ENCODE measurements at places on chromosomes 5 and 9.

DNA sequence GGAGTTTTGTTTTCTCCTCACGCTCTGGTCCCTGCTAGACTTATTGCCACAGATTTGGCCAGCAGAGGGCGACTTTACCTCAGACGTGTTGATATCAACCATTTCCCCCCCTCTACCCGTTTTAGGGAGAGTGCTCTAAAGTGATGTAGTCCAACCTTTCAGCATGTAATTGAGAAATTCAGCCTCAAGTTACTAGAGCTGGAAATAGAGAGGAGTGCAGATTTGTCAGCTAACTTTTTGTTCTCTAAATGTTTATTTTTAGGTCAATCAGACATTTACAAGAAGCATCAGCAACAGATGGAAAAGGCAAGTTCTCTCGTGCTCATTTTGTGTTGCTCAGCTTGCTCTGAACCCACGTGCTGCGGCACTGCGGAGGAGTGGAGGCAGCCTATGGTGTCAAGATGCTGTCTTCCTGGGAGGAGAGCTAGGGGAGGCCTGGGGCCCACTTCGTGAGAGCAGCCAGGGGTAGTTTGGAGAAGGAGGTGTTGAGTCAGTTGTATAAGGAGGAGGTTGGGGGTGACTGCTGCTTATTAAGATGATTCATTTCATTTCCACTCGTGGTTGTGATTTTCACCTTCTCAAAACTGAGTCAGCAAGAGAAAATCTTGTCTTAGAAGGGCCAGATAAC lies 53.6 kb downstream of the GPR107 start:
- DNase-seq, result no peak

DNA sequence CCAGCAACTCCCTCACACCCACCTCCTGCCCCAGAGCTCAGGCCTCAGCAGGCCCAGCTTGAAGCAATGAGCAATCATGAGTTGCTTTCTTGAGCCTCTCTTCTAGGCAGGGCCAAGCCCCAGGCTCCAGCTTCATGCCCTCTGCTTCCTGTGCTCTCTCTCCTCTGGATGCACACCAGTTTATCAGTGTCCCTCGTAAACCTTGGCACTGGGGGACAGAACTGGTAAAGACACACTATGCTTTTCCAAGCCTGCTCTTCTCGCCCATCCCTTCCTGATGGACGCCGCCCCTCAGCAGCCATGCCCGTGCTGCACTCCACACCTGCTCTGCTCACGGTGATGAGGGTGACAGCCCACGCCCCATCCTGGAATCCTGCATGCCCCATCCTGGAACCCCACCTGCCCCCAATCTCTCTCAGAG lies 49.4 kb upstream of the ORM1 start:
- DNase-seq, result no peak

GRCh38 chr9:21750021-21750735 lies 52.3 kb upstream of the MTAP start:
- DNase-seq, result no peak

DNA sequence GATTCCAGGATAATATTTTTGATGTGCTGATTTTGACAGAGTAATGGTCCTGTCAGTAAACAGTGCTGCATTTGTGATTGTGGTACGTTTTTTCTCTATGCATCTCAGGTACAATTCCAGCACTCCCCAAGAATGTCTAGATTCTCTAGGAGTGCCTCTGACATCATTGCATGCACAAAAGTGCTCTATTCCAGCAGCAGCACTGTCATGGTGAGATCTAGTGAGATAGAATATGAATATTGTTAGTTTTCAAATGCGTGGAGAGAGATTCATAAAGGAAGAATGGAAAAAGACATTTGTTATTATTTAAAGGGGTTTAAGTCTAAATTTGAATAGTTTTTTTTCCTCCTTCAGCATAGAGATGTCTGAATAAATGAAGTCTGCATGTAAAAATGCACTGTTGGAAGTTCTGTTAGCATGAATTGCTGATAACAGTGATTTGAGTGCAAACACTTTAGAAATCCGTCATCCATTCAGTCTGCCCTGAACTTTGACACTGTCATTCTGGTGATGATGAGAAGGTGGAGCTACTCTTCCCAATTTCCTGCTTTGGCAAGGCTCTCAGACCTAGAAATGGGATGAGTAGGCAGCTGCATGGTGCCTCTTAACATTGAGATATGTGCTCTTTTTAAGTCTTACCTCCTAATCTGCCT lies 84.6 kb downstream of the GAPVD1 start:
- DNase-seq, result no peak

GRCh38 chr5:58491216-58491892 lies at the start of gene GAPT:
TSS of gene GAPT (plus strand) at chr5:58491435. CDS start at chr5:58494537, 3,102 bp downstream.
- DNase-seq, result no peak

DNA sequence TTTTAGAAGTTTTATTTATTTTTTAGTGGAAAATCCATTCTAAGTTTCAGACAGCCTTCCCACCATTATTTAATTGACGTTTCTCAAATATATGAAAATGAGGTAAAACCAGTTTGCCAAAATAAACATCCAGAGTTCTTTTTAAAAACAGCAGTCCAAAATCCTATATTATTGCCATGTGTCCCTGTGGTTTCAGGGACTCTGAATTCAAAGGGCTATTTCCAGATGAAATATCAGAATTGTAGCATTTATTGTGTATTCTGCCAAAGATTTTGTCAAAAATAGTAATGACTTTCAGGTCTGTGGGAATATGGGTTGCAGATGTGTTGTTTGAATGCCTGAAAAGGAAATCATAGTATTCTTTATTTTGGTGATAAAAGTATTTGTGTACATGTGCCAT lies 41.6 kb downstream of the XRCC4 start:
- DNase-seq, result no peak

DNA sequence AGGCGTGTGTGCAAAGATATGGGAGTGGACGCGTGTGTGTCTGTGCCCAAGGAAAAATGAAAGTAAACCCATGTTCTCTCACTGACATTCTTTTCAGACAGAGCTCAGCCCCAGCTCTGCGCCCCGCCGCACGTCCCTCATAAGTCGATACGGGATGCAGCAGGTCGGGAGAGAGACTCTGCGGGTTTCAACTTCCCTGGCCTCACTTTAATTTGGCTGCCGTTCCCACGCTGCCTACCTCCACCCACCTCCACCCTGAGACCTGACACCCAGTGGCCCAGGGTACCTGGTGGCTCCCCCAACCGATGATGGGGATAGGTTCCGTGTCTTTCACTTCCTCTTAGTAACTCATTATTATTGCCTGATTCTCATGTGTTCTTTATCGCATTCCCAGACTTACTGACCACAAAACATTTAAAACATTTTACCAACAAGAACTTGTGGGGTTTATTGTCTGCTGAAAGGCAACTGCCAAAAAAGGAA lies 19.4 kb downstream of the LHX2 start:
- no peak for DNase-seq

DNA sequence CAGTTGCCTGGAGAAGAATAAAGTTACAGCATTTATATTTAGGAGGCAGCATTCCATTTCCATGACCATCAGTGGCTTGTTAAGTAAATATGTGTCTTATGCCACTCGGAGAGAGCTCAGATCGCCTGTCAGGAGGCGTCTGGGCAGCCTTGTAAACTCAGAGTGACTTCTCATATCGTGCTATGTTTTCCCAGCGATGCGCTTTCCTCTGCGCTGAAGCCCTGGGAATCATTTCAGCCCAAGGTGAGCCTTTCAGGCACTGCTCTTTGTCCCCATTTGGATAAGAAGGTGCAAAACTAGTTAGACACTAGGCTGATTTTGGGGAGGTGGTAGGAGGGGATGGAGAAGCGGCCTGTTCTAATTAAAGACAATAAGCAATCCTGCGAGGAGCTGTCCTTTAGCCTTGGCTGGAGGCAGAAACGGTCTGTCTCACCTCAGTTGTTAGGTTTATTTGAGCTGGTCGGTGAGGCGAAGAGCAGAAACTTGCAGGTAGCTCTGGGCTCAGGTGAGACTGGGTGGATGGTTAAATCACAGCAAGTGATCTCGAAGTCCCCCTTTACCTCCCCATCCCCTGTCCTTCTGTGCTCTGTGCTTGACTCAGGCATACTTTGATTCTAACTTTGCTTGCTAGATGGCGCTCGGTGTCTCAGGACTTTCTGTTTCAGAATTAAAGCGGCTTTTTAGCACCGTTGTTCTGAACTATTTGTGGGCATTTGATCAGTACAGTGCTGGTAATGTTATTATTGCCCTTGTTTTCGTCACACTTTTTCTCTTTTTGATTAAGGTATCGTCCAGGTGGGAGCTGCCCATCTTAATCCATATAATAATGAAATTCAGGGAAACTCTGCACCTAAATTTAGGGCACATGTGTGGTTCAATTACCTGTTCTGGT lies 24.6 kb downstream of the NR2F1 start:
- DNase-seq, result no peak

DNA sequence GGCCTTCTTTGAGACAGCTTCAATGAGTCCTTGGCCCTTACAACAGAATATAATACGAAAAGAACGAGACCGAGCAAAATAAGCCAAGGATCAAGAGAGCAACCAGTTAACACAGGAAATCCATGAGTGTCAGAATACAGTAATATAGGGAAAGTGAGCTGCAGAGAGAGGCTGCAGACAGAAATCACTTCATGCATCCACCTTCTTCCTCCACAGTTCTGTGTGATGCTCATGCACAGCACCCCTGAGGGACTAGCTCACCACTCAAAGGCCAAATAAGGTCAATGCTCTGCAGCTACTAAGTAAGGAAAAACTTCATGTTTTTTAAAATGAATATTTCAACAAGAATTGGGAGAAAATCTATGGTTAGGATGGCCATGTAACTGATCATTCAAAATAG lies 257.1 kb downstream of the MCTP1 start:
- no peak for DNase-seq

- no peak for DNase-seq
Measured at GRCh38 chr5:14438195-14438606, 143.4 kb upstream of the OTULINL start.

DNA sequence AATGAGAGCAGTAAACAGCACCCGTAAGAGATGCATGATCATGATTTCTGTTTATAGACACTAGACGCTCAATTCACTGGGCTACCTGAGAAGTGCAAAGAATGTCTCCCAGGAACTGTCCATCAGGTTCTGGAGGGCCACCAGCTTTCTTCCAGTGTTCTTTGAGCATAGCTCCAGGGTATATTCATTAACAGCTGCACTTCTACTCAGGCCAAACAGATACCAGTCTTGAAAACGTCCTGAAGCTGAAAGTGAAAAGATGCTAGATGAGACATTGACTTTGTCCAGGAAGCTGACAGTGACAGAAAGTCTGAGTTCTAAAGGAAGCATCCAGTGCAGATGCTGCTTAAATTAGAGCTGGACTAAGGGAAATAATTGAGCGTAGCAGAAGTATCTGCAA lies 488.7 kb upstream of the TYRP1 start:
- no peak for DNase-seq

- DNase-seq, result no peak
Measured at GRCh38 chr5:74638970-74639806, 1.3 kb downstream of the ENC1 start.

GRCh38 chr9:73116031-73116430 lies 35.6 kb upstream of the ANXA1 start:
- DNase-seq, result no peak

DNA sequence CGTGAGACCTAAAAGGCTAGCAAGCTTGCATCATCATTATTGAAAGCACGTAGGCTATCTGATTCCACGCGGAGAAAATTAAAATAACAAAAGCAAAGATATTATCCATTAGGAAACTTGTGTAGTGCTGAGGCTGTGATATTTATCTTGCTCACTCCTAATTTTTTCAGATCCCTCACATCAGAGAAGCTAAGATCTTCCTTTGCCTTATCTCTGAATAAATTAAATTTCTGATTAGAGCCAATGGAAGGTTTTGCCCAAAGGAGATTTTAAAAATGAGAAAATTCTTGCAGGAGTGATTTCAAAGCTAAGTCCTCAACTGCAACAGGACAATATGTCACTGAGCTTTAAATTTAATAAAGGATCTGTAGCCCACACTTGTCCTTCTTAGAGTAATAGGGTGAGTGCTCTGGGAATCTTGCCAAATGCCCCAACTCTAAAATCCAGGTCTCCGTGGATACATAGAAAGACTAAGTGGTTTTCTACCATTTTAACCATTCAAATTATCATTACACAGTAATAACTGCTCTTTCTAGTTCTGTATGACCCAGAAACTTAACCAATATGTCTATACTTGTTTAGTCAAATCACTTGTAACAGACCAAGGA lies 295.0 kb downstream of the CAAP1 start:
- DNase-seq, result no peak

DNA sequence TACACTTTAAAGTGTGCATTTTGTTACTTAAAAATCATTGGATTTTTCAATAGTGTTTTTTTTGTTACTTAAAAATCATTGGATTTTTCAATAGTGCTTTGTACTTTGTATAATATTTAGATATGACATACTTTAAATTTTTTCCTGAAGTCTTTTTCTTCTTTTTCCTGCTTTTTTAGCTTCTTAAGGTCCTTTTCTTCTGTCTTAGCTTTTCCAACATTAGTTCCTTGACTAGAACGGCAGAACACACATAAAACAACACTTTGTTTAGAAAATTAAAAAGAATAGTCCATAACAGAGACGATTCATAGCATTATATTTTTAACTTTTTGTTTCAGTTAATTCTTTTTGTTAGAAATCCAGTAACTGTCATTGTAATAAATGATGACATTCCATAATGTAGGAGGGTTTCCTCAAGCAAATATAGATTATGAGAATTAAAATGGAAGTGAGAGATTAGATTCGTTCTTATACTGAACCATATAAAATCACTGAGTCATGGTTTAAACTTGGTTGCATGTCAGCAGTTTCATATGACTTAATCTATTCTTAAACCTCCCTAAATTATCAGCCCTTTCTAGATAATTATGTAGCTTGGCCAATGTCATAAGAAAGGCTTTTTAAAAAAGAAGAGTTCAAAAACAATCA lies 45.3 kb upstream of the RICTOR start:
- no peak for DNase-seq

DNA sequence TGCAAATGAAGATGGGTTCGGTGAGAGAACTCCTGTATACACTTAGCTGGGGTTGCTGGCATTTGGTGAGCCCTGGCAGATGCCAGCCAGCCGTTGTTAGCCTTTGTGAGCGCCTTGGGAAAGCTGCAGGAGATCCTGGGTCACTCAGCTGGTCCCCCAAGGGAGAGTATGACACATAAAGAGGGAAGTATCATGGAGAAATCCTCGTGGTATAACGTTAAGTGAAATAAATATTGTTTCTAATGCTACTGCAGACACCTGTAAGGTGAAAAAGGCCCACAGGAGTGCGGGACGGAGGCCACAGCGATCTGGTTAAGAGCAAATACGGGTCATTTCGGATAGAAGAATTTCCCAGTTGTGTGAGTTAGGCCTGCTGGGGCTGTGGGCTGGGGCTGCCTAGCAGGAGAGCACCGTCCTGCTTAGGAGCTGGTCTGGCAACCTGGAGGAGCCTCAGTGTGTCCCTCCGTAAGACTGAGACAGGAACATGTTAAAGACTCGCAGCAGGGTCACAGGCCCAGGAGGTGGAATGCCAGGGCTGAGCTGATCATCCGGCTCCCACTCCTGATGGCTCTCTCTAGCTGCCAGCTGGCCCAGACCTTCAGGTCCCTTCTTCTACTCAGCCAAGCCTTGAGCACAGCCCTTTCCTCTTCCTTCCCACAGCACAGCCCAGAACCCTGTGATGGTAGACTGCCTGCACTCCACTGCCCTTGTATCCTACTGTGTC lies 4.9 kb downstream of the NKX2-5 start:
- no peak for DNase-seq

GRCh38 chr5:175718401-175719108 lies 60.7 kb downstream of the HRH2 start:
- DNase-seq, result no peak

Measured in cortex of kidney (tissue), 1 donor.